ENCODE measurements at places on chromosomes 5 and 9.

- no peak for DNase-seq
Measured at GRCh38 chr9:4106760-4107143, 193.1 kb downstream of the GLIS3 start.

DNA sequence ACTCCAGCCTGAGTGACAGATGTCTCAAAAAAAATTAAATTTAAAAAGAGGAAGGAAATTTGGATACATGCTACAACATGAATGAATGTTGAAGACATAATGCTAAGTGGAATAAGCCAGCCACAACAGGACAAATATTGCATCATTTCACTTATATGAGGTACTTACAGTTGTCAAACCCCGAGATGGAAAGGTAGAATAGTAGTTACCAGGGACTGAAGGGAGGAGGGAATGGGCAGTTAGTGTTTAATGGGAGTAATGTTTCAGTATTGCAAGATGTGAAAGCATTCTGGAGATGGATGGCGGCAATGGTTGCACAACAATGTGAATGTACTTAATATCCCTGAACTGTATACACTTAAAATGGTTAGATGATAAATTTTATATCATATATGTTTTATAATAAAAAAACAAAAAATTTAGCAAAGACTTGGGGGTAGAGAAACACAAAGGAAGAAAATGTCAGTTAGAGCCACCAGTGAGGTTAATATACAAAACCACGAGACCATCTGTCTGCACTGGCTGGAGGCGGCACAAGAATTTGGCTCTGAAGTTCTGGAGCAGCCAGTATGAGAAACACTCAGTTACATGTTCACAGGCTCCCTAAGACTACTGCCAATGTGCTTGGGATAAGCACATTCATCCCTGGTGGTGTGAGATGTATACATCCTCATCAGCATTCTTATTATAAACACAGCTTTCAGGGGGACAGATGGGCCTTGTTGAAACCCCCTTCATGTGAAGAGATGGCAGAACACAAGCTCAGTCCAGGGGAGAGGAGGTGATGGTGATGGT lies 37.0 kb upstream of the RPS23 start:
- DNase-seq: no peak

DNA sequence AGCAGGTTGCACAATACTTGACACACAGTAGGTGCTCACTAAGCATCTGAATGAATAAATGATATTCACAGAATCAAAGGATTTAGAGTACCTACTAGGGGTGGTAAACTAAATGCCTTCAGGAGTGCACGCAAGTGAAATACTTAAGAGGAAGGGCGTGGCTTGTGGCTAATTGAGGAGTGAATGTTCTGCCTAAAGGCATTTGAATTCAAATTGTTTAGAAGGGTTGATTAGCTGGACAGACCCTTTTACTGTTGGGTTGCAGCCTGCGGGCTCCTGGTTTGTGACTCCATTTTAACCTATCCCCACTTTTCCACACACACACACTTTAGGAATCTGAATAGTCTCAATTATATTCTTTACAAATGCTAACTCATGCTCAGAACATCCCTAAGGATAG lies 63.1 kb downstream of the PPP2R2B start:
- DNase-seq: no peak

DNA sequence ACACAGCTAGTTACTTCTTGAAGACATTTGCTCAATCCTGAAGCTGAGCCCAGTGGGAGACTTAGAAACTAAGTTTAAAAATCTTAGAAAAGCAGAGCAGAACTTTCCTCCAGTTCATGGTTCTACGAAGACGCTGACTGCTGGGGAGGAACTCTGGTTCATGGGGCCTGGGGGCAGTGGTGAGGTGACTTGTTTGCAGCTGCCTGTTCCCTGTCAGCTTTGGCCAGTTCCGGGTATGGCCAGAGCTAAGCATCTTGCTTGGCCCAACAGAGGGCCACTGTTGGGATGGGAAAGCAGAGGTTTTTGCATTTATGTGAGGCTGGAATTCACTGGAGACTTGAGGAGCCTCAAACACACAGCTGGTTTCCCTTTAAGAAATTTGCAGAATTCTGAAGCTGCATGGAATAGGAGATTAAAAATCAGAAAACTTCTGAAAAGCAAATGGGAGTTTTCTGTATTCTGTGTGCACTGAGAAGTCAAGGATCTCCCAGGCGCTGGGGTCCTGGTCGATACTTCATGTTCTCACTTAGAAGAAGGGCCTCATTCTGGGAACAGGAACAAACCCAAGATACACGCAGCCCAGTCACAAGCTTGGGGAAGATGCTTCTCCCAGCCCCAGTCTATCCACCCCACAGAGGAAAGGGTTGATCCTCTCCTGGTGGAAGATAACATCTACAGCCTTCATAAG lies 10.6 kb upstream of the HMHB1 start:
- DNase-seq: no peak

DNA sequence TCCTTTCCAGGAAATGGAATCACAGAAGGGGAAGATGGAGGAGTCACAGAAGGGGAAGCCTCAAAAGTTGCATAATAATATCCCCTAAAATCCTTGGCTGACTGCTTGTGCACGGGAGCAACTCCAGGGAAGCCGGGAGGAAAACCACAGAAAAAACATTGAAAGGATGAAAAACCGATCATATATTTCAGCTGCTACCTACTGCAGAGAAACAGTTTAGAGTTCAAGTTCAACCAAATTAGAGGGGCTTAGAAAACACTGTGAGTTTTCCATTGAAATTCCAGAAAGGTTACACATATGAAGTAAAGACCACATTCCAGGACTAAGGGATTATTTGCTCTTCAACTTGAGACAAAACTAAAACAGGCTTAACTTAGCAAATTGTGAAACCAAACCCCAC lies 37.6 kb upstream of the MTAP start:
- no peak for DNase-seq

- no peak for DNase-seq
Measured at GRCh38 chr5:158999339-158999738, 100.4 kb downstream of the EBF1 start.

- DNase-seq: no peak
Measured at GRCh38 chr5:80368661-80369480, 39.0 kb upstream of the ZFYVE16 start.

- DNase-seq: no peak
Measured at GRCh38 chr9:4814913-4815312, 22.2 kb downstream of the RCL1 start.

GRCh38 chr9:100601216-100601615 lies 23.3 kb downstream of the CAVIN4 start:
- DNase-seq: peak; percentile 64

- no peak for DNase-seq
Measured at GRCh38 chr5:2106721-2107120, 224.0 kb upstream of the IRX4 start.
